ENCODE measurements at places on chromosomes 16 and 17.

DNA sequence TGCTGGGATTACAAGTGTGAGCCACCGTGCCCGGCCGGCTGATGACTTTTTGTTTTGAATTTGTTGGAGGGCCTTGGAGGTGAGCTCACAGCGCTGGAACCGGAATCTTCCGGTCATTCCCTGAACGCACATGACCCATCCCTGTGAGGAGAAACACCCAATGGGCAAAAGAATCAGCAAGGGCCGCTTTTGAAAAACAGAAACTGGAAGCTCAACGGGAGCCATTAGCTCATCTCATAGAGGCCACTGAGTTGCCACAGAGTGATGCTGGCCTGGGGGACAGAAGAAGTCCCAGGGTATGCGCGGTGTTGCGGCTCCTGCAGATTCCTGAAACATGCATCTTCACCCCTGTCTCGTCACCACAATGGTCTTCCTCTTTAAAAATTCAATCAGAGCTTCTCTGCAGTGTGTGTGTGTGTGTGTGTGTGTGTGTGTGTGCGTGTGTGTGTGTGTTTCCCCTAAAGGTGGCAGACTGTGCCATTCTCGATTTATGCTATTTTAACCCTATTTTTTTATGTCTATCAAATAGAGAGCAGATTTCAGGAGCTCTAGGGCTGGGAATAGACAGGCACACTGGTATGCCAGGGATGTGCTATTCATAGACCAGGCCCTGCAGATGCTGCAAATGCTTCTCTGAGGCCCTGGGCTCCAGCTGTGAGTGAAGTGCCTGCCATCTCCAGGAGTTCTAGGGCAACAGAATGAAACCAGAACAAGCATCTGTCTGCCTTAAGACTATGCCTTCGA lies 68.3 kb downstream of the MARCHF10 start:
- H3K27me3 ChIP-seq = no peaks in the 10 kb centered on the region
- DNase-seq = no peak
- H3K36me3 ChIP-seq = no peaks in the 10 kb centered on the region
- no peaks in the 10 kb centered on the region for H3K4me1 ChIP-seq

- DNase-seq = no peak
- H3K4me1 ChIP-seq = peaks cover 8% of the 10 kb centered on the region
- H3K27ac ChIP-seq = peak overlapping the region; percentile 95
- H3K36me3 ChIP-seq = no peaks in the 10 kb centered on the region
These were observed 2.2 kb downstream of the GSPT1 start for GRCh38 chr16:11913425-11914079.

- H3K27ac ChIP-seq = no peak overlapping the region
- no peaks in the 10 kb centered on the region for H3K4me1 ChIP-seq
- H3K4me3 ChIP-seq = no peak overlapping the region
- no peak for DNase-seq
- H3K36me3 ChIP-seq = no peaks in the 10 kb centered on the region
- H3K27me3 ChIP-seq = no peaks in the 10 kb centered on the region
These were observed 104.0 kb downstream of the AIPL1 start for GRCh38 chr17:6330936-6331335.

- no peaks in the 10 kb centered on the region for H3K27me3 ChIP-seq
- no peak overlapping the region for H3K27ac ChIP-seq
- H3K4me3 ChIP-seq = no peak overlapping the region
These were observed 46.0 kb downstream of the HNF1B start for GRCh38 chr17:37698911-37699255.

DNA sequence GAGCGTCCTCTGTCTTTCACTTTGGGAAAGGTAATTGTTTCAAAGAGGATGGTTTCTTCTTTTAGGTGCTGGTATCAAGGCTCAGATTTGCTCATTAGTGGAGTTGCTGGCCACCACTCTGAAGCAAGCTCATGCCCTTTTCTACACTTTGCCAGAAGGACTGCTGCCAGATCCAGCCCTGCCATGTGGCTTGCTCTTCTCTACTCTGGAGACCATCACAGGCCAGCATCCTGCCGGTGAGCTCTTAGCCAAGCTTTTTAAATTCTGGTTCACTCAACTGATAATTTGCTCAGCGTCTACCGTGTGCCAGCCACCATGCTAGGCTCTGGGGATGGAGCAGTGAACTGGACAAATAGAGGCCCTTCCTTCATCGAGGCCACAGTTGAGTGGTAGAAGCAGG lies 4.3 kb downstream of the COG1 start:
- H3K36me3 ChIP-seq = peaks cover 31% of the 10 kb centered on the region
- H3K4me3 ChIP-seq = no peak overlapping the region
- no peaks in the 10 kb centered on the region for H3K4me1 ChIP-seq
- H3K27ac ChIP-seq = no peak overlapping the region
- DNase-seq = no peak

- H3K4me3 ChIP-seq = no peak overlapping the region
- no peak for DNase-seq
- no peak overlapping the region for H3K27ac ChIP-seq
- peaks cover 5% of the 10 kb centered on the region for H3K27me3 ChIP-seq
- H3K36me3 ChIP-seq = no peaks in the 10 kb centered on the region
- no peaks in the 10 kb centered on the region for H3K4me1 ChIP-seq
These were observed 4.9 kb downstream of the FA2H start for GRCh38 chr16:74769586-74770190.

All from colonic mucosa (tissue), 4 donors.